ENCODE measurements at places on chromosomes 13 and 19.

DNA sequence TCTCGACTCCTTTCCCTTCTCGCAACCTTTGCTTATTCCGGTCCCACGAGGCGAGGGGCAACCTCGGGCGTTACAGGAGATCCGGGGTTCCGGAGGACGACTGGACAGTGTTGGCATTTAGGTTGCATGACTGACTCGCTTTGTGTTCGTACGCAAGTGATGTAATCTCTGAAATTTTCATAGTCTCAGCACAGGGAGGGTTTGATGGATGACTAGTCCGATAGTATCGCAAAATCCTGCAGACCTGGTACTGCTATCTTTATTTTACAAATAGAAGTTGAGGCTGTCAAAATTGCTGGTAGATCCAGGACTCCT, 342 bp downstream of the DDX49 start:
- DNase-seq: no peak

DNA sequence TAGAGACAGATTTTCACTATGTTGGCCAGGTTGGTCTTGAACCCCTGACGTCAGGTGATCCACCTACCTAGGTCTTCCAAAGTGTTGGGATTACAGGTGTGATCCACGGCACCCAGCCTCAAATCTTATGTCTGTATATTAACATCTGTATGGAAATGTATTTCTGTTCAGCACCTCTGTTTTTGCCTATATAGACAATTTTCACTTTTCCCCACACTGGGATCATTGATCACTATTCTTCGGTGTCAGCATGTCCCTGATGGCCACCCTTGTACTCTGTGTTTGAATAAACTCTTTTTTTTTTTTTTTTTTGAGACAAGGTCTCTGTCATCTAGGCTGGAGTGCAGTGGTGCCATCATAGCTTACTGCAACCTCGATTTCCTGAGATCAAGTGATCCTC, 3.2 kb upstream of the ZNF627 start:
- no peak for DNase-seq

- DNase-seq: no peak
These were observed 293.7 kb downstream of the SUCLA2 start for GRCh38 chr13:47707414-47707813.

DNA sequence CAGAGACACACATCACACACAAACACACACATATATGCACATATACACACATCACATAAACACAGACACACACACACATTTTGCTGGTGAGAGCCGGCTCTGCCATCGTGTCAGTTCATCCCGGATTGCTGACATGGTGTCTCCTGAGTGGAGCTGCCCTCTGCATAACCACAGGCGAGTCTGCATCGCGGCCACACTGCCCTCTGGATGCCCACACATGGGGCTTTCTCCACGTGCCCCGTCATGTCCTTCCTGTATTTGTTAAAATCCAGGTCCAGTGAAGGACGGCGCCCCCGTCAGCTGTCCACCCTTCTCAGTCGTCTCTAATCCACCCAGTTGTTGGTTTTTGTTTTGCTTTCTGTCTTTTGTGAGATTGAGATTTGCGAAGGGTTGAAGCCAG, 52.6 kb upstream of the F7 start:
- no peak for DNase-seq

DNA sequence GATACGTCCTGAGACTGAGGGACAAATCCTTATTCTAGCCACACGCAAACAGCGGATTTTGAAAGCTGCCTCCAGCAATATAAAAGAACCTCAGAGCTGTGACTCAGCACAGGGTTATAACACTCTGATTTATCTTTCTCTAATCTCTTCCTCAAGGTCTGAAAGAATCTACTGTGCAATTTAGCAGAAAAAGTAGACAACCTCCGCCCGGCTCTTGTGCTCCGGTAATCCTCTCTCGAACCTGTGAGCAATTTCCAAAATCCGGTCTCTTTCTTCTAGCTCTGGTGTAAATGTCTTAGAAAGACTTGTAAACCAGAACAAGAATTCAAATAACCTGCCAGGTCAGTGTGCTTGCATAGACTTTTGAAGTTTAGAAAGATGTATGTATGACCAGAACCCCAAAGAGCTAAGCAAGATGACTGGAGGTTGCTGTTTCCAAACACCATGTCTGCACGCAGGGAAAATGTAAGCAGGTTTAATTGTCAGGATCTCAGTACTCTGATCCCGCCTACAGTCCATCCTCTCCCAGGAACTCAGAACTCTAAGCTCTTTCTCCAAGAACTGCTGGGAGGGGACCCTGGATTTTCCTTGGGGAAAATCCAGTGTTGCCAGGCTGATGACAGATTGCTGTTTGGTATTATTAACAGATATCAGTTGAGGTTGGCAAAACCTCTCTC, 338.1 kb downstream of the RFC3 start:
- DNase-seq: no peak

DNA sequence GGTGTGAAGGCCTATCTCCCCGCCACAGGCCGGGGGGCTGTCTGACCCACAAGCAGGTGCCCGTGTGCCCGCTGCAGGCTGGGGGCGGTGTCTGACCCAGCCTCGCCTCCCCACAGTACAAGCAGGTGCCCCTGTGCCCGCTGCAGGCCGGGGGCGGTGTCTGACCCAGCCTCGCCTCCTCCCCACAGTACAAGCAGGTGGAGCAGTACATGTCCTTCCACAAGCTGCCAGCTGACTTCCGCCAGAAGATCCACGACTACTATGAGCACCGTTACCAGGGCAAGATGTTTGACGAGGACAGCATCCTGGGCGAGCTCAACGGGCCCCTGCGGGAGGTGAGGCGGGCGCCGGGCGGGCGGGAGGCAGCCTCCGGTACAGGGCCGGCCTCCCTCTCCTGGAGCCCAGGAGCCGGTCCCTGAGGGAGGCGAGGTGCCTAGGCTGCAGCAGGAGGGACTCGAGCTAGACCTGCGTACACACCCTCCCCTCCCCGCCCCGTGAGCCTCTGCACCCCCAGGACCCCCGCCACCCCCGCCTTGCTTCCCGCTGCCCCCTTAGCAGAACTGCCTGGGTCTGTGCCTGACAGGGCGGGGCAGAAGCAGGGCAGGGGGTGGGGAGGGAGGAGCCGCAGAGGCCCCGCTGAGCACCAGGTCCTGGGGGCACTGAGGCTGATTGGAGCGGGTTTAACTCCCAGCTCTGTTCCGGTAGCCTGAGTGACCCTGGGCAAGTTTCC, 20.6 kb downstream of the HCN2 start:
- DNase-seq: no peak

- no peak for DNase-seq
These were observed 3.9 kb downstream of the SAE1 start for GRCh38 chr19:47134545-47134944.

- DNase-seq: no peak
These were observed 61.9 kb downstream of the DOCK9 start for GRCh38 chr13:98915981-98916380.

DNA sequence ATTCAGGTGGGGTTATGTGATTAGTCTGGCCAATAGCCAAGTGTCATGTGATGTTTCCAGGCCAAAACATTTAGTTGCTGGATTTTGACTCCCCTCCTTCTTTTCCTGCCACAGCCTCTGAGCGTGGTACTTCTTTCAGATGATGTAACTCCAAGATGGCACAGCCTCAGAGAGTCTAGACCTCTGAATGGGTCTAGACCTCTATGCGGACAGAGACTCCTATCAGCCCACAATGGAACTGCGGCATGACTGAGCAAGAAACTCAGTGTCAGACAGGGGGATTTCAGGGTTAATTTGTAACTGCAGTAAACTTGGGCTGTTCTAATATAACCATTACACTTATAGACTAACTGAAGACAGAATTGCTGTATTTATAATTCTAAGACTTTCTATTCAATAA, 42.6 kb upstream of the ZDHHC20 start:
- DNase-seq: no peak

DNA sequence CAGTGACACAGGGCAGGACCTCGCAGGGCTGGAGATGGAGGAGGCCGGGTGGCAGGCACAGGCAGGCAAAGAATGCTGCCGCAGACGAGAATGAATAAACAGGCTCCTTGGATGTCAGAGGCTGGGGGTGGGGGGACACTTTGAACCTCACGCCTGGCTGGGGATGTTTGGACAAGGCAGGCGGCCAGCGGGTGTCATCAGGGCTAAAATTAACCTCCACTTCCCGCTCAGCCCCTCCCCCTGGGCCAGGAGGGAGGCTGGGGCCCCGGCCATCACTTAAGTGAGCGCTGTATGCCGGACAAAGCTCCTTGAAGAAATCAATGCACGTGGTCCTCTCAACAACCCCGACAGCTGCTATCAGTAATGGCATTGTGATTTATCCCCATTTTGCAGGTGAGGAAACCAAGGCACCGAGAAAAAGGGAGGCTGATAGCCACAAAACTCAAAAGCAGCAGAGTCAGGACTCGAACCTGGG, 10.3 kb upstream of the FUT5 start:
- DNase-seq: no peak

- no peak for DNase-seq
These were observed 2.7 kb upstream of the ZIC2 start for GRCh38 chr13:99978799-99979452.

DNA sequence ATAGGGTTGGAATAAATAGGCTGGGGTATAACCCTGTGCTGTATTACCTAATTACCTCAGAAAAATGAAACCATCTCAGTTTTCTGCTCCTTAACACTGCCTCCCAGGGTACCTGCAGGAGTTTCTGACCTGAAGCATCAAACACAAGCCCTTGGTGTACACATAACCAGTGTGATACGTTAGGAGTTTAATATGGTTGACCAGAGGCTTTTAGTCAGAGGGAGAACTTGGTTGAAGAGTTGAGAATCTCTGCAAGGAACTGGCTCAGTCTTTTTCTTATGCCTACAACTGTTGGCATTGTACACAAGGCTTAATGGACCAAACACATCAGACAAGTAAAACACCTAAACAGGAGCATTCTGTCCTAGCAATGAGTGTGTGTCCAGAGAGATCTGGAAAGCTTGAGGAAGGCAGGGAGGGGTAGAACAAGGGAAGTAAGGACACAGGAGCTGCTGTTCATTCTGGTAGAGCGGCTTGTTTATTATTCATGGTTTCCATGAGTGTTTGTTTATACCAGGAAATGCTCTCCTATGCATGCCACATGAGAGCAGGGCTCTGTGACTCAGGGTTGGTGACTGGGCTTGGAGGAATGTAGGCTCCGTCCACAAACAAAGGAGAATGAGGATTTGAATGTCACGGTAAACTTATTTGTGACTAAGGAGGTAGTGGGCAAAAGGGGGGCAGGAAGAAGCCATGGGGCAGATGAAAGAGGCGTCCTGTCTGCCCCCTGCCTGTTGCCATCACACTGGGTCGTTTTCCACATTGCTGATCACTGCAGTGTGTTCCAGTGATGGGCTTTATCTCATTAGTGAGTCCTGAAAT, 11.9 kb upstream of the SPATA13 start:
- DNase-seq: no peak

DNA sequence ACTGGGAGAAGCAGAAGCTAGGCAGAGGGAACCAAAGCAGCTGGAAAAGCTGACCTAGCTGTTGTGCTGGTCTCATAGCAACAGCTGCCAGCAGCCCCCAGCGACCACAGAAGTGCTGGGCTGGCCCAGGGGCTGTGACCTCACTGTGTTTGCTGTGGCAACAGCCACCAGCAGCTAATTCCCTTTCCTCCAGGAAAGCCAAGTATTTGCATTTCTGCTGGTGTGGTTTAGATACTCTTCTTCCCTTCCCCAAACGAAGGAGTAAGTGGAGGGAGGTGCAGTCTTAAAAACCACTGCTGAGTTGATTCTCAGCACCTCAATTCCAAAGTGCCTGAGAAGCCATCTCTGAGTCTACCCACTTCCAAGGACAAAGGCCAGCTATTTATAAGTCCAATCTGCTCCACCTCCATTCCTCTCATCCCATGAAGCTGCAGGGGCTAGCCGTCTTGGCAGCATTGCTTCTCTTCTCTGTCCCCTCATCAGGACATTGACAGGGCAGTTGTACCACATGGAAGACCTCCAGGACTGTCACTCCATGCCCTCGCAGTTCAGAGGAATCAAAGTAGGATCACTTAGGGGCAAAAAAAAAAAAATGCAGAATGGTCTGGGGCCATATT, 11.5 kb upstream of the CCDC97 start:
- no peak for DNase-seq

DNA sequence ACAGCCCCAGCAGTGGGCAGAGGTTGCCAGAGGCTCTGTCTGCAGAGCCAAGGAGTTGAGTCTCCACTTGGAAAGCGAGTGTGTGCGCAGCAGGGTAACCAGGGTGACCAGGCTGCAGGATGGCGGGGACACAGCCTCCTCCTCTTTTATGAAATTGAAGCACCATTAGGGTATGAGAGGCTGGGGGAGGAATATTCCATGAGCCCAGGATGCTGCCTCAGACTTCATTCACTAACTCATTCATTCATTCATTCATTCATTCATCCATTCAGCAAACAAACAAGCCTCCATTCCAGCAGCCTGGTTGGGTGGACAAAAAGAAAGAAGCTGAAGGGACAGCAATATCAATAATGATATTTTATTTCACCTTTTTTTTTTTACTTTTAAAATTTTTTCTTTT, 6.6 kb upstream of the LMTK3 start:
- DNase-seq: no peak

DNA sequence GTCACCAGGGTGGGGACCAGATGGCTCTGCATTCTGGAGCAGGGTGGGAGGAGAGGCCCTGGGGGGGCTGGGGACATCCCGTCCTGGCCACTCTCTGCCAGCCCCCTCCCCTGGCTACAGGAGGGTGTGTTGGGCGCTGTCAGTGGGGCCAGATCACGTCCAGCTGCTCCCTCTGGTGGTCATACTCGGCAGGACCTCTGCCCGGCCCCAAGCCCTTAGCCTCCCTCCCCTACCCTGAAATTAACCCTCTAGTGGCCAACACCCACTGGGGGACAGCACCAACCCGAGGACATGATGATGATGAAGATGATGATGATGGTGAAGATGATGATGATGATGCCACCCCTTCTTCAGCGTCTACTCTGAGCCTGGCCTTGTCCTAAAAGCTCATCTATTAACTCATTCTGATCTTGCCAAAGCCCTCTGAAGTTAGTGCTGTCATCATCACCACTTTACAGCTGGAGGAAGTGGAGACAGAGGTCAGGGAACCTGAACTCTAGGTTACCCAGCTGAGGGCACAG, 590 bp upstream of the LGI4 start:
- DNase-seq: no peak
